Pancreas (tissue), 10 donors: ENCODE measurements at places on chromosomes 3 and 15.

DNA sequence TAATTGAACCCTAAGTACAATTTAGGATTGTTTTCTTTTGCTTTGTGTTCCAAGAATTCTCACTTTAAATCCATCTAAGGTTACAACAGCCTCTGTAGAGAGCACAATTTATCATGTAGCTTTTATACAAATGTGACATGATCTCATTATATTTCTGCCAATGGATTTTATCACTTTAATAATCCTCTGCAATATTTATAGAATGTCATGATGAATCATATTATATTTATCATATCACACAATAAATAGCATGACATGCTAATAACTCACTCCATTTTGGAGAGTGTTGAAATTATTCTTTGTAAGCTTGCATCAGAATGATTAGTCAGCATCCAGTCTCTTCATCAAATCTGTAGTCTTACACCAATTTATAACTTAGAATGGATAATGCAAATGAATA is 280.6 kb upstream of the ZNF717 start:
- no peak for DNase-seq

DNA sequence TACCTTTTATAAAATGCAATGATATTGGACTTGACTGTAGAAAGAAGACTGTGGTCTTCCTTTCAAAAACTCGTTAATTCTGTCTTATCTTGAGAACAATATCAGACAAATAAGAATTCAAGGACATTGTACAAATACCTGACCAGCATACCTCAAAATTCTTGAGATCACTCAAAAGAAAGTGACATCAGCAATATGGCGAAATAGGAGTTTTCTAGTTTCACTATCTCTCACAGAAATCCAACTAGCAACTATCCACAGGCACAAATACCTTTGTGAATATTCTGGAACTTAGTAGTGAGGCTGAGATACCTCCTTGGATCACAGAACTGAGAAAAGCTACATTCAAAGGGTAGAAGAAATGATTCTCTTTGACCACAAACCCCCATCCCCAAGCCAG is 419.7 kb downstream of the ZNF385D start:
- DNase-seq, result no peak

DNA sequence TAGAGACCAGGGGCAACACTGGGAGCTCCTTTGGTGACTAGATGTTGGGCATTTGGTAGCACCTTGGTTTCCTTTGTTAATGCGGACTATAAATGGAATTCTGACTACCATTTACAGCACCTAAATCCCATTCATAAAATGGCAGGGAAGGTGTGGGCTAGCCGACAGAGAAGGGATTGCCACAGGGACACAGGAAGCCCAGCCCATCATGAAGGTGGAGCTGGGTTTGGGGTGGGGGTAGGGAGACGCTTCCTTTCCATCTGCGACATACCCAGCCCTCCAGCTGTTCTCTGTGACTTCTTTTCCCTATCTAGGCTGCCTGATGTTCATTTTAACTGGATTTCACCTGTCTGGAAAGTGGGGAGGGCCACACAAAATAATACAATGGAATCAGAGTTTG is 21.0 kb downstream of the ABHD2 start:
- DNase-seq, result no peak

GRCh38 chr15:83372434-83372891 is 74.7 kb upstream of the SH3GL3 start:
- no peak for DNase-seq

DNA sequence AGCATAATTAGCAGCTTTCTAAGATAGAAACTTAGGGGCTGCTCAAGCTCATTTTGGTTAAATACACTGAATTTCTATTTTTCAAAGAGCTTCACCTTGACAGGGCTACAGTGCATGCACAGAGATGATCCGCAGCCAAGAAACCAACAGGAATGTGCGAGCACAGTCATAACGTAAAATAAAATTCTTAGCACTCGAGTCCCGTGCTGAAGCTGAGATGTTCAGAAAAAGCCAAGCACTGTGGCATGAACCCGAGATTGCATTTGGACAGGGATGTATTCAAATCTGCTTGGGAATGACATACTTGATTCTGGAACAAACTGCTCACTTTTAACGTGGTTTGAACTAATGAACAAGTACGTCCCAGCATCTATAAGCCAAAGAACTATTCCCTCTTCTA is 340.3 kb downstream of the FOXP1 start:
- DNase-seq, result no peak

DNA sequence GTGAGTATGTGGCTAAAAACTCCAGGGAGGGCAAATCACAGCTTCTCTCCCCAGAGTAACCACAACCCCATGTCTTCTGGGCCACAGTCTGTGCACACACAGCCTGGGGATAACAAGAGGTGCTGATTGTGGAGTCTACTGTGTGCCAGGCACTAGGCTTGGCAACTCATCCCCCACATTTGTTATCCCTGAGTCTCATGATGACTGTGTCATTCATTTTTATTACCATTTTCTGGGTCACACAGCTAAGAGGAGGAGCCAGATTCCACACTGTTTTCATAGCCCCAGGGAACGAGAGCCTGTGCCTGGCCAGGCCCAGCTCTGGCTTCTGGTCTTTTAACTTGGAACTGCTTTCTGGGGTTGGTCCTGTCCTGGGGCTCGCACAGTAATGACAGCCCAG is 34.5 kb downstream of the ESYT3 start:
- DNase-seq, result no peak

DNA sequence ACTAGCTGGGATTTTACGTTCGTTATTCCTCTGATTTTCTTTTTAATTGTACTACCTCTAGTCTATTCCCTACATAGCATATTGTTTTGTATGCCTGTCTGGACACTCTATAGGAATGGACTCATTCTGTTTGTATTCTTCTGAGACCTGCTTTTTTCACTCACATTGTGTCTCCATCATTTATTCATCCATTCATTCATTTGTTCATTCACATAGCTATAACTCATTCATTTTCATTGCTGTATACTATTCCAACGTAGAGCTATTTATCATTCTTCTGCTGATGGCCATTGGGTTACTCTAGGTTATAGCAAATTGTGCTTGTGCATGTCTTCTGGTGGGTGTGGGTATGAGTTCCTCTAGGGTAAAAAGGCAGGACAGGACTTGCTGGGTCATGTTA is 74.0 kb upstream of the SLC6A6 start:
- DNase-seq, result no peak

GRCh38 chr15:60835974-60836373 is 357.0 kb upstream of the ICE2 start:
- DNase-seq, result no peak

GRCh38 chr3:187040516-187041361 is 98.6 kb downstream of the RPL39L start:
- no peak for DNase-seq

GRCh38 chr15:62968699-62969098 is 73.8 kb upstream of the TPM1 start:
- no peak for DNase-seq

- no peak for DNase-seq
These were observed 69.1 kb upstream of the MAGI1 start for GRCh38 chr3:66107855-66108254.

- DNase-seq, result no peak
These were observed 15.7 kb downstream of the PRR23E start for GRCh38 chr3:127208483-127209100.

DNA sequence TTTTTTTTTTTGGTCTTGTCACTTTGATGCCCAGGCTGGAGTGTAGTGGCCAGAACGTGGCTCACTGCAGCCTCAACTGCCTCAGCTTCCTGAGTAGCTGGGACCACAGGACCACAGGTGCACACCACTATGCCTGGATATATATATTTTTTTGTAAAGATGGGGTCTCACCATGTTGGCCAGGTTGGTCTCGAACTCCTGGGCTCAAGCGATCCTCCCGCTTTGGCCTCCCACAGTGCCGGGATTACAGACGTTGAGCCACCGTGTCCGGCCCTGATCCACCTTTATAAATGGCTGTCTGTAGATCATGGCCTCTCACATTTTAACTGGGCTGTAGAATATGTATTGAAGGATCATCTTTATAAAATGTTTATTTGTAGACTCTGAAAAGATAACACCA is 1.9 kb upstream of the EIF3J start:
- no peak for DNase-seq

DNA sequence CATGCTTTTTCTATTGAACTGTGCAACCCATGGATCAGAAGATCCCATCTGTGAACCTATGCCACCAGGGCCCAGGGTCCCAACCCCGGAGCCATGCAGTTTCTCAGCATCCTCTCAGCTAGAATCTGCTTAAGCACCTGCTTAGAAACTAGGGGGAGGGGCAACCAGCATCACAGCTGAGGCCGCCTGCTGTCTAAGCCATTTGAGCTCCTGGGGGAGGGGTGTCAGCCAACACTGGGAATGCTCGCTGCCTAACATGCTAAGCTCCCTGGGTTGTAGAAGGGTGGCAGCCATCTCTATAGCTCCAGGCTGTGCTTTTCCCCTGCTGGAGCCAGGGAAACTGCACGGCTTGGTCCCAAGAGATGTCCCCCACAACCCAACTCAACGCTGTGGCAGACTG is 322.8 kb downstream of the EDEM1 start:
- DNase-seq, result no peak

DNA sequence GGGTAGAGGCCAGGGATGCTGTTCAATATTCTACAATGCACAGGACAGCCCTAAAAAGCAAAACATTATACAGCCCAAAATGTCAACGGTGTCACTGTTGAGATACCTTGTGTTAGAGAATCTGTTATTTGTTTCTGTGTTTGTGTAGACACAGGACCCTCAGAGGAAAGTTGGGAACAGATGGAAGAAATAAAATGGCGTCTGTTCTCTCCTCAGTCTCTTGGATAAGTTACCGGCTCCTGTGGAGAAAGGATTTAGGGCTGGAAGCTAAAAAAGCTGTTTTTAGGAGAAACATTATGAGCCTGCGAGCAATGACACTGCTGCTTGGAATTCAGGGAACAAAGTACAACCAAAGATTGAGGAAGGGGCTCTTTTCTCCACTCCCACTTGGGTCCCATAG is 688.6 kb upstream of the ZNF385D start:
- no peak for DNase-seq

GRCh38 chr15:92109191-92109873 is 255.8 kb downstream of the SLCO3A1 start:
- no peak for DNase-seq

DNA sequence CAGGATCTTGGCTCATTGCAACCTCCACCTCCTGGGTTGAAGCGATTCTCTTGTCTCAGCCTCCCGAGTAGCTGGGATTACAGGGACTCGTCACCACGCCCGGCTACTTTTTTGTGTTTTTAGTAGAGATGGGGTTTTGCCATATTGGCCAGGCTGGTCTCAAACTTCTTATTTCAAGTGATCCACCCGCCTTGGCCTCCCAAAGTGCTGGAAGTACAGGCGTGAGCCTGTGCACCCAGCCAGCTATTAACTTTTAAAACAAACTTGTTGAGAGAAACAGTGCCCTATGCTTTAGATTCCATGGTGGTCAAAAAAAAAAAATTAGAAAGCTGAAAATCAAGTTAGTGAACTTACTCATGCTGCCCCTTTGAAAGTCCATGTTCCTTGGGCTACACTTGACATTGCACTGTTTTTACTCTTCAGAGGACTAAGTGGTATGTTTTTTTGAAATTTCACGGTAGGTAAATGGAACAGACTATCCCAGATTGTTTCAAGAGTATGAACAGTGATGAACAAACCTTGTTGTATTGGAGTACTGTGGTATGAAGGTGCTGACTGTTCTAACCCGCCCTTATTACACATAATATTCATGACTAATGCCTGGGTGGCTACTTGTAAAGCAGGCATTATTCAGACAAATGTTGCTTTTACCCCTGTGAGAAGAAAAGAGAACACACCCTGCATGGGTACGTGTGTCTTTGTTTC is 206.9 kb downstream of the KLHL25 start:
- DNase-seq, result no peak

- peak; percentile 22 for DNase-seq
These were observed 60.2 kb upstream of the ACP3 start for GRCh38 chr3:132256989-132257388.

DNA sequence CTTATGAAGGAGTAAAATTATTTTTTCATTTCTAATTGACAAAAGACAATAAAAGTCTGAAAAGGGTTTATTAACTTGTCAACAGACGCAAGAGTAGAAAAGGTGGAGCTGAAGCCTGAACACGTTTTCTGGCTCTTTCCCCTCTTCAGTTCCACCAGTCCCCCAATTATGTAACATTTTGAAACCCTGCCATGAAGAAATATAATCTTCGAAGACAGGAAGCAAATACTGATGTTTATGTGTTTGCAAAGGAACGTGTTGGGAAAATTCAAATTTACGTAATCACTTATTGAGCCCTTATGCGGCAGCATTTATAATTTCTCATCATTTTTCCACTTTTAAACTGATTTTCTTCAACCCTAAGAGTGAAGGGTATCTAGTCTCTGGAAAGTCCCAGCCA is 767 bp downstream of the AP3S2 start:
- no peak for DNase-seq

DNA sequence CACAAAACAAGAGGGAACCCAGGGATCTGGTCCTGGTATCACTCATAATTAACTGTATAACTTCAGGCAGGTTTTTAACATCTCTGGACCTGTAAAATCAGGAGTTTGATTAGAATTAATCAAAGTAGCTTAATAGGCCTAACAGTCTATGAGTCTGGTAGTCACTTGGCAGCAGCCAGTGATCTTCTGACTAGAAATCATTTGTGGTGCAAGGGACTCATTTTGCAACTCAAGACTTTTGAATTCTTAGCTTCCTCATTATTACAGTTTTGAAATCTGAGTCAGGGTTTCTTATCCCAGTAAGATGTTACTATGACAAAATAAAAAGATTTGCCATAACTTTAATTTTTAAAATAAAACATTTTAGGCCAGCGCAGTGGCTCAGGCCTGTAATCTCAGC is 70.8 kb downstream of the TMCC1 start:
- no peak for DNase-seq

GRCh38 chr3:50536471-50537180 is 30.9 kb downstream of the C3orf18 start:
- DNase-seq, result no peak

- DNase-seq, result no peak
These were observed 545.5 kb downstream of the NAALADL2 start for GRCh38 chr3:175404621-175405020.

- no peak for DNase-seq
These were observed 64.5 kb downstream of the MITF start for GRCh38 chr3:69803681-69804270.

GRCh38 chr15:42696626-42697025 is 40.3 kb downstream of the CDAN1 start:
- no peak for DNase-seq

DNA sequence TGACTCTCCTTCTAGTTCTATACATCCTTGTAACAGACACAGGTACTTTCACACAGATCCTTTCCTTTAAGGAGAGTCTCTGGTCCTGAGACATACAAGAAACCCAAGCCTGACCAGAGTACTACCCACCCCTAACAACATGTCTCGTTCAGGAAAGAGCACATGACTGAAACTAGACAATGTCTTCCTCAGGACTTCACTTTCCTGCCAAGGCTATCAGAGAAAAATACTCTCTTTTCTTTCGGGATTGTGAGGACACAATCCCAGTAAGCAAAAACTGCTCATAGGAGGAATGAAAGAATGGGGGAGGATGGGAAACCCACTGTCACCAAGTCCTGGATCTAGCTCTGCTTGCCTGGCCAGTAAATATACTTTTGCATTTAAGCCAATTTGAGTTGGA is 11.5 kb upstream of the ANKRD28 start:
- no peak for DNase-seq

- DNase-seq, result no peak
These were observed 105.3 kb upstream of the ACP3 start for GRCh38 chr3:132211896-132212295.
